ENCODE measurements at places on chromosomes 4 and X. TPM values are rescaled to one million over a fixed set of nuclear protein-coding genes. Genes with fewer than 3 reads are reported as not detected.

PCYT1B gene
- 0.05 TPM for total RNA-seq

GRCh38 chr4:150962245-150962644 lies 52.8 kb downstream of the LRBA start:
- DNase-seq = no peak

CLCN5 gene
- total RNA-seq = 24.8 TPM

- no peak for DNase-seq
These were observed 83.4 kb upstream of the BMP2K start for GRCh38 chr4:78692822-78693170.

DNA sequence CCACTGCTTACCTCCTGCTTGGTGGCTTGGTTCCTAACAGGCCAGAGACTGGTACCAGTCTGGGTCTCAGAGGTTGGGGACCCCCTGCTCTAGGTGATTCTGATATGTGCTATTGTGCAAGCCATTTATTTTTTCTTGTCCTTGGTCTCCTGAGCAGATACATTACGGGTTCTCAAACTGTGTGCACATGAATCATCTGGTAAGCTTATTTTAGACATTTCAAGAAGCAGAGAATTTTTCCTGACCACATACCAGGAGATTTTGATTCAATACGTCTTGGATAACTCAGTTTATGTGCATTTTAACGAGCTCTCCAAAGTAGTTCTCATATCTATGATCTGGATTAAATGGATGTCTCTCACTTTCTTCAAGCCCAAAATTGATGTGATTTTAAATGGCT lies 77.2 kb downstream of the FHIP1A start:
- DNase-seq = no peak

GRCh38 chr4:125801924-125802323 lies 487.2 kb downstream of the FAT4 start:
- DNase-seq = no peak

SLC26A1 gene
- 40.6 TPM for total RNA-seq

DNA sequence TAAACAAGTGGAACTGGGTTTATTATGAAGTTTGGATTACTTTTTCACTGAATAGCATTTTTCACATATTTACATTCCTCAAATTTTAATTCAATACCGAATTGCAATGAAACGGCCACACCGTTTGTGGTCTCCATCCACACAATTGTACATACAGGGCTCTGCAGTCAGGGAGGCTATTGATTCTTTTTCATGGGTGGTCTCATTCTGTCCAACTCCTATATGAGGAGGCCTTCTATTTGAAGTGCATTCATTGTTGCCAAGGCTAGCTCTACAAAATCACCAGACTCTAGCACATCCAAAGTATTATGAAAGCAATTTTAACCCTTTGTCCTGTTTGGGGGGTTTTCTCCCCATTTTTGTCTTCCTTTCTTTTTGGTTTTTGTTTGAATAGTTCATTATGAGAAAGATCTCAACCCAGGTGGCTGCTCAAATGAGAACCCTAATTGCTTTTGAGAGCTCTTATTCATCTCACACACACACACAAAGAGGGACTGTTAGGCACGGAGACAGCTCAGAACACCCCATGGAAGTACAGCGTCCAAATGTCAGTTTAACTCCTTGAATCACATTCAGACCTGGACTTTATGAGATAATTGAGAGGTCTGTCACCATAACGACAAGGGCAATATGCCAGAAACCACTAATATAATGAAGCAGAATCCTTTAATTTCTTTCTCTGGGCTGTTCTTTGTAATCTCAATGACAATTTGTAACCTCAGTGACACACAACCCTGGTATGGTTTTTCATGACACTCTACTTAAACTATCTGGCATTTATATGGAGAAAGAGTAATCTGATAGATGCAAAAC lies 79.4 kb downstream of the NLGN4X start:
- DNase-seq = no peak

NAA10 gene
- 38.0 TPM for total RNA-seq

DNA sequence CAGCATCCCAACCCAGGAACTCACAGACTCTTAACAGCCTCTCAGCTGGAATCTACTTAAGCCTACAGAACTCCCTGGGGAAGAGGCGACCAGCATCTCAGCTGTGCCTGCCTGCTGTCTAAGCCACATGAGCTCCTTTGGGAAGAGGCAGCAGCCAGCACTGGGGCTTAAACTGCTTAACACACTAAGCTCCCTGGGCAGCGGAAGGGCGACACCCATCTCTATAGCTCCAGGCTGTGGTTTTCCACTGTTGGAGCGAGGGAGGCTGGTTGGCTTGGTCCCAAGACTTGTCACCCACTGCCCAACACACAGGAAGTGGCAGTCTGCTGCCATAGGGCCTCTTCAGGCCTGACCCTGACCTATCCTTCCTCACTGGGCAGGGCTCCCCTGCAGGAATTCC lies 1544.1 kb upstream of the ADGRL3 start:
- no peak for DNase-seq

ALPK1 gene
- total RNA-seq = 5.0 TPM

DAPP1 gene
- 0.78 TPM for total RNA-seq

SPON2 gene
- total RNA-seq = 54.3 TPM

DNA sequence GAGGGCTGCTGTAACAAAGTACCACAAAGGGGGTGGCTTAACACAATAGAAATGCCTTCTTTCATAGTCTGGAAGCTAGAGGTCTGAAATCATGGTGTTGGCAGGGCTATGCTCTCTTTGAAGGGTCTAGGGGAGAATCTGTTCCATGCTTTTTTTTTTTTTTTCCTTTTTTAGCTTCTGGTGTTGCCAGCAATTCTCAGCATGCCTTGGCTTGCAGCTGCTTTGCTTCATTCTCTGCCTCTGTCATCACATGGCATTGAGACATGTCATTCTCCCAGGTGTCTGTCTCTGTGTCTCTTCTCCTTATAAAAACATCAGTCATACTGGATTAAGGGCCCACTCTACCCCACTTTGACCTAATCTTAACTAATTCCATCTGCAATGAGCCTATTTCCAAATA lies 78.6 kb upstream of the BOD1L1 start:
- no peak for DNase-seq

DNA sequence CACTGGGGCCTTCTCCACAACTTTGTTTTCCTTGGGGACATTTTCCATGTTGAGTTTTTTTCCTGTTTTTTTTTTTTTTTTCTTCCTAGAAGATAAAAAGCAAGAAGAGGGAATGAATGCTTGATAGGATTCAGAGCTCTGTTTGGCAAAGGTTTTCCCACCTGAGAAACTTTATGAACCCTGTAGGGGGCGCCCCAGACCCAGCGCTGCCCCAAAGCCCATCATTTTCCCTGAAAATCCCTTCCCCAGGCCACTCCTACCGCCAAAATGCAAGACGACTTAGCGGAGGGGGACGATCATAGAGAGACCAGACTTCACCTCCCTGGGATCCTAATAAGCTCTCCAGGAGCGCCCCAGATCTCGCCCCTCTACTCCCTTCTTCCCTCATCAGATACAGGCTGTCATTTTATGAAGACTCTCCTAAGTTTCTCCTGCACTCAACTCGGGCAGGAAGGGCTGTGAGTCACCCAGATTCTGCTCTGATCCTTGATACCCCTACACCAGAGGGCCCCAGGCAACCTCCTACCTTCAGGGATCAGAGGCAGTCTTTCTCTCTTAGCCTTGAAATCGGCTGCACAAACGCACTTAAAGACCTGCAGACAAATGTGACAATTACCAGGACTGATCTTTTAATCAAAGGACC lies 1.4 kb downstream of the BEX5 start:
- DNase-seq = no peak

DNA sequence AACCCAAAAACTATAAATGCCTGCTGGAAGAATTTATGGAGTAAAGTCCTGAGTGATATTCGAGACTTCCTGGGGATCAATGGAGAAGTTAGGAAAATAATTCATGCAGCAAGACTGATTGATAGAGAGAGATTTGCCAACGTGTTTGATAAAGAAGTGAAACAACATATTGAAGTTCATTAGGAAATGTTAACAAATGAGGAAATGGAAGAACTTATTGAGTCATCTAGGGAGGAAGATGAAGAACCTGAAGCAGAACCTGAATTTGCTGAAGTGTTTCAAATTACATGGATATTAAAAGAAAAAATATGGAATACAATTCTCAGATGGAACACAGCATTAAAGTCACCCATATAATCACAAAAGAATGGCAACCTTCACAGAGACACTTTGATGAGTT lies 39.0 kb downstream of the DDX60 start:
- no peak for DNase-seq

TEC gene
- 3.2 TPM for total RNA-seq

DNA sequence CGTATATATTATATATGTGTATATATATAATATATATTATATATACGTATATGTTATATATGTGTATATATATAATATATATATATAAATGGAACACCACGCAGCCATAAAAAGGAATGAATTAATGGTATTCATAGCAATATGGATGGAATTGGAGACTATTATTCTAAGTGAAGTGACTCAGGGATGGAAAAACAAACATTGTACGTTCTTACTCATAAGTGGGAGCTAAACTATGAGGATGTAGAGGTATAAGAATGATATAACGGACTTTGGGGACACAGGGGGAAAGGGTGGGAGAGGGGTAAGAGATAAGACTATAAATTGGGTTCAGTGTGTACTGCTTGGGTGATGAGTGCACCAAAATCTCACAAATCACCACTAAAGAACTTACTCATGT lies 1388.9 kb downstream of the C4orf33 start:
- DNase-seq = no peak

TRO gene
- total RNA-seq = 0.70 TPM

ZRSR2 gene
- total RNA-seq = 2.6 TPM

All from left lobe of liver (tissue), 2 donors.